IMR-90 (cell line): ENCODE measurements at places on chromosomes 3 and 15. TPM values are rescaled to one million over a fixed set of nuclear protein-coding genes. Genes with fewer than 3 reads are reported as not detected.
A peak's percentile ranks its signal among the peaks of the same experiment; 100 is the strongest.

GRCh38 chr3:12662593-12663400 lies 1.1 kb downstream of the RAF1 start:
- DNase-seq = peak; percentile 55

DNA sequence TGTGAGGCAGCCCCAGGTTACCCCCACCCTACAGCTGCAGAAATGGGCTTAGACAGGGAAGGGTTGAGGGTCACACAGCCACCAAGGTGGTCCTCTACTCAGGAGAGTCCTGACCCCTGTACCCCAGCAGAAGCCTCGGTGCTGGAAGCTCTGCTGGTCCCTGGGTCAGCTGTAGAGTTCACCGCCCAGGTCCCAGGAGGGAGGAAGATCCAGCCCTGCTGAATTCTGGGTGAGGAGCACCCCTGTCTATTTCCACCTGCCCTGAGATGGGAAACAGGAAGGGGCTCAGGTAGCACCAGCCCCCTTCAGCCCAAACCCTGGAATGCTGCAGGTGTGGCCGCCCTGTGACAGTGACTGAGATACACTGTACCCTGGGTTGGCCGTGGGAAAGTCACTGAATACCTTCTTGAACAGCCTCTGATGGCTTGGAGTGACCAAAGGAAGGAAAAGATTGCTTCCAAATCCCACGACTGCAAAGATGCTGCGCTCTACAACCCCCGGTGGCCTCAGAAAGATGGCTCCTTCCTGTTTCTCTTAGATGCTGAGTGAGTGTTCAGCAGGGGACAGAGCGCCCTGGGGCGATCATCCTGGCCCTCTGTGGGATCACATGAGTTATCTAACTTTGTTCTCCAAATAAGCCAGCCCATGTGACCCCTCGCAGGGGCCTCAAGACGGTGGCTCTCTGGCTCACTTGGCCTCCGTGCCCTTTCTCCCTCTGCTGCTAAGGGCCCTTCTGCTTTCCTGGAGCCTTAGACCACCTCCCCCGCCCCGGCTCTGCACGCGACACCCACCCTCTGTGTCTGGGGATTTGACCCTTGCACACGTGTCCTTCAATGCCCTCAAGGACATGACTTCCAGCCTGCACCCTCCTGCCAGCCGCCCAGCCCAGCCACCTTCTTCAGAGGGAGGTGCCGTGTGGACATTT lies 141.9 kb downstream of the NSMCE3 start:
- no peak for DNase-seq

DNA sequence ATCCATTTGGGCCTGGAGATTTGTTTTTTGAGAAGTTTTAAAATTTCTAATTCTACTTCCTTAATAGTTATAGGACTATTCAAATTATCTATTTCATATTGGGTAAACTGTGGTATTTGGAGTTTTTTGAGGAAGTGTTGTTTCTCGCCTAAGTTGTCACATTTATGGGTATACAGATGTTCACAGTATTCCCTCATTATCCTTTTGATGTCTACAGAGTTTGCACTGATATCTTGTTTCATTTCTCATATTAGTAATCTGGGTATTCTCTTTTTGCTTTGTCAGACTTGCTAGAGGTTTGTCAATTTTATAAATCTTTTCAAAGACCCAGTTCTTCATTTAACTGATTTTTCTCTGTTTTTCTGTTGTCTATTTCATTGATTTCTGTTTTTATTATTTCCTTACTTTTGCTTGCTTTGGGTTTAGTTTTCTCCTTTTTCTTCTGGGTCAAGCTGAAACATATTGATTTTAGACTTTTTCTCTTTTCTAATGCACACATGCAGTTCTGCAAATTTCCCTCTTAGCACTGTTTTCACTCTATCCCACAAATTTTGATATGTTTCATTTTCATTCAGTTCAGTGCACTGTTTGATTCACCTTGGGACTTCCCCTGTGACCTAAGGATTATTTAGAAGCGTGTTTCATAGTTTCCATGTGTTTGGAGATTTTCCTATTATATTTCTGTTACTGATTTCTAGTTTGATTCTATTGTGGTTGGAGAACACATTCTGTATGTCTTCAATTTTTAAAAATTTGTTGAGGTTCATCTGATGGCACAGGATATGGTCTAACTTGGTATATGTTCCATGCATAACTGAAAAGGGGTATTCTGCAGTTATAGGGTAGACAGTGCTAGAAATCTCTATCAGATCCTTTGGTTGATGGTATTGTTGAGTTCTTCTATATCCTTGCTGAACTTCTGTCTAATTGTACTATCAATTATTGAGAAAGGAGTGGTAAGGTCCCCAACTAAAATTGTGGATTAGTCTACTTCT lies 79.6 kb downstream of the SUMF1 start:
- no peak for DNase-seq

DNA sequence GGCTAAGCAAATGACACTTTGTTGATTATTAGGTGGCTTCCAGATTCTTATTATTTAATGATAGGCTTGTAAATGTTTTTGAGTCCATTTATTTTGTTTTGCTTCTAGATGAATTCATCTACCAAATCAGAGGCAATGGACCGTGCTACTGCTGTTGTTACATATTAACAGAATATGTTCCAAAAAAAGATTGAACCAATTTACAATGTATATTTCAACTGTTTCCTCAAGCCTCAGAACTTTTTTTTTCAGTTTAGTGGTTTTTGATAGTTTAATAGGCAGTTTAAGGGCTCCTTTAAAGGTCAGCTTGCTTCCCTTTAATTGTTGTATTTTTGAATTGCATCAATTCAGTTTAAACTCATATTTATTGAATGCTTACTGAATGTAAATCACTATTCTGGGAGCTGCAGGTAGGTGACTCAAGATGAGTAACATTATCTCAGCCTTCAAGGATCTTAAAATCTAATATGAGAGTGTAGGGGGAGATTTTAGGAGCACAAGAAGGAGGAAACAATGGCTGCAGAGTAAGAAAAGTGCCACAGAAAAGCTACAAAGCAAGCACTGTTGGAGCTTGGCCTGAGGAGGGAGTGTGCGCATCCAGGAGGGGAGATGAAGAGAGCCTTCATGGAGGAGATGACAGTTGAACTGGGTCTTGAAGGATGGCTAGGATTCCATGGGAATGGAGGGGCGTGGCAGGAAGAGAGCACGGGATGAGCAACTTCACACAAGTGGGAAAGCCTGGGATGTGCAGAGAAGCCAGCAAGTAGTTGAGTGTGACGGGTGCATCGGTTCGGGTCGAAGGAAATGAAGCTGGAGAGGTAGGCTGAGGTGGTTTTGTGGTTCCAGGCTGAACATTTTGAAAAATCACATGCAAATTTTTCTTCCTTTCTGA lies 14.7 kb downstream of the MAP2K1 start:
- DNase-seq = no peak

GRCh38 chr15:81645470-81645869 lies 271.5 kb upstream of the TMC3 start:
- DNase-seq = no peak

DNA sequence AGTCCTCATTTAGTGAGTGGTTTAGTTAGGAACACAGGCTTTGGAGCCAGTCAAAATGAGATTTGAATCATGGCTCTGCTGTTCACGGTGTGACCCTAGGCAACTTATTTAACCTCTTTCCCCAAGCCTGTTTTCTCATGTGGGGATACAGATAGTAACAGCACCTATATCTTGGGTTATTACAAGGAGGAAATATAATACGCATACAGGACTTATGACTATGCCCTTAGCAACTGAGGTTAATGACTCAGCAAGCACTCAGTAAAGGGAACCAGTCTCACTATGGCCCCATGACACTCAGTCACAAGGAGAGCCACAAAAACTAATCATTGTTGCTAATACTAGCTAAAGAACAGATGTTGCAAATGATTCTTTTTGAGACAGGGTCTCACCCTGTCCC lies 45.9 kb downstream of the SUMF1 start:
- DNase-seq = peak; percentile 83

DNA sequence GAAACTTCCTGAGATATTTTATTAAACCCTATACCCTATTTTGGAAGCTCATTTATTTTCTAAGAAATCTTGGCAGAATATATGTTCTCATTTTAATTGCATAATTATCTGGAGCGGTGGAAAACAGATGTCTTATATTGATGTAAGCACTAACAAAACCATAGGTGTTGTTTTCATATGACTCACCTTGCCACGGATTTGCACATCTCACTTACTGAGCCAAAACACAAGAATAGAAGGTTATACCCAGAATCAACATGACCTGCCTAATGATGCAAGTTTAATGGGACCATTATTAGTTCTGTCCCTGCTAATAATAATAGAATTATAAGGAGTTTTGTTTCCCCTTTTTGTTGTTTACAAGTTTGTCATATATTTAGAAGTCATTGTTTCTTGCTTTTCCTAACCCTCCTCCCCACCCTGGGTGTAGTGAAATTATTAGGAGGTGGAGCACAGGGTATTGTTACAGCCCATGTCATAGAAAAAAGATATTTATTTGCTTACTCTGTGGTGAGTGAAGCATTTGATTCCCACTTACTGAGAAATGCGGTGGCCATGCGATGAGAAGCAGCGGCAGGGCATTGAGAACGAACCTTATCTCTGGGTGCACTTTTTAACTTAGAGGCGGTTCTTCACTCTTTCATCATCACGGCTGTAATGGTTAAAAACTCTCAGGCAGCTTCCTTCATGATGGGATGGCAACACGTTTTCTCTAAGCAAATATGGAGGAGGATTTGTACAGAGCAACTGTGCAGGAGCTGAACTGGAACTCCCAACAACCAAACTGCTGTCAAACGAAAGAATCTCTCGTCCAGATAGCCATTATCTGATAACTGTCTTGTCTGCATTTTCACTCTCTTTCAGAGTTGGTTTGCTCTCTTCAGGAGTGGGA lies 521 bp downstream of the IL5RA start:
- no peak for DNase-seq

DNA sequence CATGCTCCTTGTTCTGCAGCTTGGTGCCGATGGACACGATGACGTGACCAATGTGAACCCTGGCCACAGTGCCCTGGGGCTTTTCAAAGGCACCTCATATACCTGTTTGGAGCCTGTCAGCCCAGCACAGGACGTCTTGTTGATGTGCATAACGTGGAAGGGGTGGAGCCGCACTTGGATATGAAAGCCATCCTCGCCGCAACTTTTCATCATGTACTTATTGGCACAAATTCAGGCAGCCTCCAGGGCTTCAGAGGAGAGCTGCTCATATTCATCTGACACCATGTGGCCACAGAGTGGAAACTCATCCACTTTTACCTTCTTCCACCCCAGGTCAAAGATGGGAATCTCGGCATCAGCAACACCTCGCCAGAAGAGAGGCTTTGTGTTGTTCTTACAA lies 24.7 kb downstream of the POPDC2 start:
- no peak for DNase-seq

- DNase-seq = no peak
Observed at GRCh38 chr15:78234515-78235040, at the start of gene ACSBG1. Gene ACSBG1, minus strand, starts transcription at chr15:78234565. Its CDS starts 64 bp downstream, at chr15:78234501.

DNA sequence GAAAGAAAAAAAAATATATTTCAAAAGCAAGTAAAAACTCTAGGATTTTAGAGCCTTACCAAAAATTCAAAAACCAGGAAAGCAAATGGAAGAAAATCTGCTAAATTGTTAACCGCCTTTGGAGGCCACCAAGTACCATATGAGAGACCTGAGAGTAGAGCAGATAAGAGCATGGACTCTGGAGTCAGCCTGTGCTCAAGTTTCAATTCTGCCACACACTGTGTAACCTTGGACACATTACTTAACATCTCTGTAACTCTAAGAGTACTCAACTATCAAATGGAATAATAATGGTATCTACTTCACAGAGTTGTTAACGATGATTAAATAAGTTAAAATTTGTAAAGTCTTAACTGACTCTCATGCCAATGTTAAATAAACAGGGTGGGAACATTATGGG lies 12.7 kb downstream of the RBSN start:
- no peak for DNase-seq

DNA sequence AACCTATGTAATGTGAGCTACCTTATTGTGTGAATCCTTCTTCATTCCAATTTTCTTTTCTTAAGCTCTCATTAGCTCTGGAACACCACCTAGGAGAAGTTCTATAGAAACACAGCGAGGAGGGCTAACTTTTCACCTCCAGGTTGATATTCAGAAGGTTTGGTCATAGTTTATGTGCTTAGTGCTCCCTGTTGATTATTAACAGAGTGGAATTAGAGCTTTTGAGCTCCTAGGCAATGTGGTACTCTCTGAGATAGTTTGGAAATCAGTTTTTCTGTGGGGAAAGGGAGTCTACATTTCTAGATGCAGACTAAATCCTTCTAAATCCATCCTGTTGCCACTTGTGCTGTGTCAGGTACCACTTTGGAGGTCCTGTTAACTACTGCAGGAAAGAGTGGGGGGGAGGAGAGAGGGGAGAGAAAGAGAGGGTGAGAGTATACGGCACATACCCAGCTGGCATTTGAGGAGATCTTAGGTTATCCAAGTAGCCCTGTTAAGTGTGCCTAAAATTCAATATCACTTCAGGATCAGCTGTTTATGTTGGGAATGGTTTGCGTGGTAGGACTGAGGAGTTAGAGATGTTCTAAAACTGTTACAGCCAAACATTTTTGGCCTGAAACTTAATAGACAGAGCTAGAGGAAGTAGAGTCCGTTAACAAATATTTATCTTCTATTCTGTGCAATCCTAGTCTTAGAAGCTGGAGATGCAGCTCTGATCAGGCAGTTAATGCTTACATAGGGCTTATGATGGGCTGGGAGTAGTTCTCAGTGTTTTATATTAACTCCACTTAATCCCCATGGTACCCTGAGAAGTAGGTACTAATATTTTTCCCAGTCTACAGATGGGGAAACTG lies 117.5 kb upstream of the PROK2 start:
- DNase-seq = no peak

GRCh38 chr15:79956354-79956939 lies 14.5 kb downstream of the BCL2A1 start:
- no peak for DNase-seq

Gene C15orf39
- 5.7 and 7.0 TPM in 2 replicates for polyA plus RNA-seq

Gene HDC
- not detected in 2 replicates for polyA plus RNA-seq

Gene HRG
- polyA plus RNA-seq = not detected in 2 replicates

Gene SERINC4
- 0.09 TPM in 1 of 2 replicates, not detected in the other for polyA plus RNA-seq

Gene PRSS50
- polyA plus RNA-seq = not detected in 2 replicates

Gene GOLGA8G
- polyA plus RNA-seq = not detected in 2 replicates

Gene GABRG3
- not detected in 2 replicates for polyA plus RNA-seq

Gene MYNN
- 10.2 and 11.8 TPM in 2 replicates for polyA plus RNA-seq

Gene LYZL4
- polyA plus RNA-seq = not detected in 2 replicates

Gene DUOX1
- polyA plus RNA-seq = not detected in 2 replicates

Gene PTX3
- polyA plus RNA-seq = 117 and 135 TPM in 2 replicates

Gene MYRIP
- not detected in 2 replicates for polyA plus RNA-seq

Gene GRAMD2A
- polyA plus RNA-seq = 0.14 TPM in 1 of 2 replicates, not detected in the other

Gene GPR87
- 0.26 TPM in 2 replicates for polyA plus RNA-seq

Gene TLR9
- polyA plus RNA-seq = 0.03 TPM in 1 of 2 replicates, not detected in the other

Gene CLRN1
- not detected in 2 replicates for polyA plus RNA-seq

Gene GPR156
- 0.09 and 0.22 TPM in 2 replicates for polyA plus RNA-seq
